ENCODE measurements at places on chromosomes 2 and 18.
A peak's percentile ranks its signal among the peaks of the same experiment; 100 is the strongest.

- peak; percentile 7 for DNase-seq
Measured at GRCh38 chr2:193695367-193695766, 1500.6 kb upstream of the TMEFF2 start.

- no peak for DNase-seq
Measured at GRCh38 chr2:120012363-120012762, 514 bp upstream of the EPB41L5 start.

- no peak for DNase-seq
Measured at GRCh38 chr18:13597068-13597467, 129.3 kb downstream of the FAM210A start.

DNA sequence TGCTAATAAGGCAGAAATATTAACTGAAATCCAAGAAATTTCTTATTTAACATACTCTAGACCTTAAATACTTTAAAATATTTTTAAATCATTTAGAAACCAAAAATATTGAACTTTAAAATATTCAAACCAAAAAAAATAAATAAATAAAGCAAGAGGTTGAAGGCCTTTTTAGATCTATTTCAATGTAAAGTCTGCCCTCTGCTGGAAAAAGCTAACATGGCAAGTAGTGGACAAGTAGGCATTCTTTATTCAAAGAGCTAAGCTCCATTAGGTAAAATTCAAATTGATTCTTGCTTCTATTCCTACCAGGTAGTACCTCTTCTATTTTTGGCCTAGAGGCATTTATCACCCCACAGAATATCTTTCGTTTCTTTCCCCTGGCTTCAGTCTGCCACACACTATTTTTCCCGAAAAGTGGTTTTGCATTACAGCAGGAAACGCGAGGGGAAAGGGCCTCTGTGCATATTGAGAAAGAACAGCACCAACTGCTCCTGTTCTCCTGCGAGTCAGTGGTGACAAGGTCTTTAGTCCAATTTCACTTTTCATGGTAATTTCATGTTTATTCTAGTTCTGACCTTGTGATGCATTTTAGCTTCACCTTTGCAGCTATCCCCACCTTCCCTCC, 20.4 kb downstream of the IFIH1 start:
- DNase-seq = peak; percentile 94

DNA sequence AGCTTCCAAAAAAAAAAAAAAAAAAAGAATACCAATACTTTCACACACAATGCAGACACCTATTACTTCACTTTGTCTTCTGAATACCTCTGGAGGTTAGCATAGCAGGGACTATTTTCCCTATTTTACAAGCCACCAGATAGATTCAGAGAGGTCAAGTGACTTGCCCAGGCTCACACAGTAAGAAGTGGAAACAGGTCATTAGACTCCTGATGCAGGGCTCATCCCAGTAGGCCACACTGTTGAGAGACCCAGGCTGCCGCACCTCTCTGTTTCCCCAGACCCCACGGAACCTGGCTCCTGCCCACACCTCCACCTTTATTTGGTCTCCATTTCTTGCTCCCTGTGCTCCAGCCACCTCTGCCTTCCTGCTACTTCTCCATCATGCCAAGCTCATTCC, 19.4 kb downstream of the SMYD1 start:
- no peak for DNase-seq

DNA sequence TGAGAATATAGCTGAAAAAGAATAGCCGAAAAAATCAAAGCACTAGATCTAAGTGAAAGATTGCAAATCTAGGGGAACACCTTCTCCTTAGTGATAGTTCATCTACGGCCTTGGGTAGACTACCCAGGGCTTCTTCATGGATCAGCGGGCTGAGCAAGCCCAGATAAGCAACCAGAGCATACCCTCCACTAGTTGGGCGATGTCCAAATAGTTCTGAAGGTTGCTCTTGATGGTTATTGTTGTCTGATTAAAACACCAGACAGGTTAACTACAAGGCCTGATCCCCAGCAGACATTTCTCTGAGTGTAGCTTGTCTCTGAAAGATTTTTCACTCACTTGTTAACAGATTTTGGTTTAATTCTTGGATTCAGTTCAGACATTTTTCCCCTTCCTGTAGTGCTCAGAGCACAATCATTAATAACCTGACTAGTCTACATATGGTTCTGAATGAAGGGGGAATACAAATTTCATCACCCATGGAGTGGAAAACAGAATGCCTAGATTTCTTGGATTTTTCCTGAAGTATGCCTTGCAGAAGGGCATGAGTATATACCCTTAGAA, 99.6 kb downstream of the BABAM2 start:
- no peak for DNase-seq

DNA sequence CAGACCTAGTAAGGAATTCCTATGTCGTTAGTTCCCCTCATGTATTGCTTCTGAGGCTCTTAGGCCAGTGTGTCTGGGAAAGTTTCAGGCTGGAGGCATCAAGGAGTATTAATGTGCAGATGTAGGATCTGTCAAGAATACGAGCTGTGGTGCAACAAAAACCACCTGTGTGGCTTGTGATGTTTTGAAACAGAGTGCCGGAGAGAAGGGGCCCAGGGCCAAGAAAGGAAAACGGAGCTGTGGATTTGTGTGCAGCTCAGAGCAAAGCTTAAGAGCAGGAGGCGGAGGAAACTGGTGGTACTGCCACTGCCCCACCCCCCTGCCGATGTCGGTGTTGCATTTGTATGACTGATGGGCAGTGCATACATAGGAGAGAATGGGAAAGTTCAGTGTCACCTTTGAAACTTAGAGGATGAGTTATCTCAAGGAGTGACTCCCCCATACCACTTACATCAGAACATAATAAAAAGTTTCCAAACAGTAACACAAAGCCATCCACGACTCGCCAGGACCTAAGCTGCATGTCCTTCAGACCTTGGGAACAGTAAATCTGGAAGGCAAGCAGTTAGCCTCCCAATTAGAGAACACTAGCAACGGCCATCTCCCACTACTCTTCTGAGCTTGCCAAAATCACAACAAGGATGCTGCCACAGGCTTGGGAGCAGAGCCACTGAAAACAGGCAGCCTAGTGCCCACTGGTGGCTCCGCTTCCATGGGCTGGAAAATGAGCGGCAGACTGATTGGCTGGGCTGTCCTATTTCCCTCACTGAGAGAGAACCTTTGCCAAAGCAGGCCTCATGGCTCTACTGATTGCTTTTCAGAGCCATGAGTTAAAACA, 152.7 kb upstream of the NT5C1B start:
- DNase-seq = no peak

DNA sequence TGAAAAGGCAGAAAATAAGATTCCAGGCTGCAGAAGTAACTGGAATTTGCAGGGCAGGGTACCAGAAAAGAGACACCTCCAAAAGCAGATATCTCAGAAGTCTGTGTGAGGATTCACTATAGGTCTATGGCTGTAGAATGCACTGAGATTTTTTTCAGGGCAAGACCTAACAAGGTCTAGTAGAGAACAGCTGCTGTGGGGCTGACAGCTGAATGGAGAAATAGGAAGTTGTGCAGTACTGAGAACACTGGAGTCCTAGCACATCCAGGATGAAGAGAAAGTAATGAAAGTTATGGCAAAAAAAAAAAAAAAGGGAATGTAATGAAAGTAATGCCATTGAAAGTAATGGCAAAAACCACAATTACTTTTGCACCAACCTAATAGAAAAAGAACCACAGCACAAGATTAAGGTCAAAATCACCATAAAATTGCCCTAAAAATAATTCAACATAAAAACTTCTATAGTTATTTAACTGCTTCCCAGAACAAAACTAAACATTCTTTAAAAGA, 57.3 kb downstream of the CPO start:
- DNase-seq = no peak

- no peak for DNase-seq
Measured at GRCh38 chr2:69714024-69714423, 27.9 kb upstream of the ANXA4 start.

DNA sequence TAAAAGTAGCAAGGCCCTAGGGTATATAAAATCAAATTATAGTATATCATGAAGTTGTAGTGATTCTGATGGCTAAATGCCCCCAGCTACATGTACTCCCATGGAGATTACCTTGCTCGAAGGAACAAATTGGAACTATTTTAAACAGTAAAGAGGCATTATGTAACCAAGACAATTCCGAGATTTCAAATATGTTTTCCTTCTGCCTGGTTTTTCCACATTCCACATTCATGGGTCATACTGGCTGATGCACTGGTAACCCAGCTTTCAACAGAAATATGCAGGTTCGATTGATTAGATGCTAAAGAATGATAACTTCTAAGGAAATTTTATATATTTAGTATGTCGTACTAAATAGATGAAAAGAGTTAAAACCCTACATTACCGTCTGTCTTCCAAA, 62.3 kb upstream of the MGAT4A start:
- DNase-seq = no peak

- DNase-seq = no peak
Measured at GRCh38 chr2:127541809-127542208, 6.3 kb downstream of the MYO7B start.

- DNase-seq = peak; percentile 73
Measured at GRCh38 chr2:233953087-233953801, 36.1 kb downstream of the TRPM8 start.

DNA sequence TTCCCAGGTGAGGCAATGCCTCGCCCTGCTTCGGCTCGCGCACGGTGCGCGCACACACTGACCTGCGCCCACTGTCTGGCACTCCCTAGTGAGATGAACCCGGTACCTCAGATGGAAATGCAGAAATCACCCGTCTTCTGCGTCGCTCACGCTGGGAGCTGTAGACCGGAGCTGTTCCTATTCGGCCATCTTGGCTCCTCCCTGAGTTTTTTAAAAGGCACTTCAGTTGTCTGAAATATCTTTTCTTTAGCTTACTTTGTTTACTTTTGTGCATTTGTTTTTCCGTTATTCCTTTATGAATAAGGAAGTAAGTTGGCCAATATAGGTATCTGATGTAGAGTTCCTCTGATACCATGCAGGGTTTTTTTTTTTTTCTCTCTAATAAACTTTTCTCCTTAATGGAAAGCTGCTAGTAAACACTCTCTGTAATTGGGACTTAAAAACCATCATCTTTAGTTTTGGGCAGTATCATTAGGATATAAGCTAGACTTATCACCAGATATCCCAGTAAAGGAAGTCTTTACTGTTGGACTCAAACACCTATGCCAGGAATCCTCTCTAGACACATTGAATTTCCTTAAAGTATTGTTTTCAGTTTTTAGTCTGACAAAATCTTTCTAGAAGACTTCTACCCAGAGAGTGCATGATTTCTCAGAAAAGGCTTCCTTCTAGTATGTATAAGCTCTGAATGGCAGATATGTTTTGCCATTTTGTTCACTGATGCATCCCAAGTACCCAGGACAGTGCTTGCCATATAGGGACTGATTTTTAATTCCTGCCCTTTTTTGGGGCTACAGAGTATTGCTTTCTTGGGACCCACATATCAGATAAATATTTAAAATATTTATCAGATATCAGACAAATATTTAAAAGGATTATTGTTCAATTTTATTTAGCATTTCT, 35.8 kb upstream of the DYSF start:
- DNase-seq = peak; percentile 6

GRCh38 chr18:77993188-77993981, 743.7 kb downstream of the GALR1 start:
- no peak for DNase-seq

DNA sequence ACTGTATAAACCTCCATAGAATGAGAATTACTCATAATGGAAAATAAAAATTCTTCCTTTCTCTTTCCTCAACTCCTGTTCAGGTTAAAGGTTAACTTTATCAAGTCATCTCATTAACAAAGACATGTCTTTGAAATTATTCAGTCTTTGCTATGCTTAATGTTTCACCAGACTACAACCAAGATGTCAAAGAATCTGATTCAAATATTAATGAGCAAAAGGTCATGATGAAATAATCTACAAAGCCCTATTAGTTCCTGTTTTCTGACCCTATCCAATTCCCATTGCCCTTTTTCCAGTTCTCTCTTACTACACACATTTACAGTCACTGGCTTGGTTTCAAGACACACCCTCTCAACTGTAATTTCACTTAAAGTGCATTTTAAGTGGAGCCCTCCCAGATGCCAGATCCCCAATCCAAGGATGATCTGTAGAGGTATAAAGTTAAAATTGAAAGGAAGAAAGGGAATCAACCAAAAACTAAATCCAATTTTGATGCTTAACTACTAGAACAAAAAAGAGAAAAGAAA, 246.9 kb upstream of the CYP26B1 start:
- DNase-seq = peak; percentile 2

GRCh38 chr2:207086136-207086535, 79.6 kb downstream of the KLF7 start:
- DNase-seq = peak; percentile 26

GRCh38 chr2:231113489-231113888, 11.4 kb downstream of the HTR2B start:
- no peak for DNase-seq

- DNase-seq = no peak
Measured at GRCh38 chr2:46225730-46226129, 71.5 kb upstream of the EPAS1 start.

DNA sequence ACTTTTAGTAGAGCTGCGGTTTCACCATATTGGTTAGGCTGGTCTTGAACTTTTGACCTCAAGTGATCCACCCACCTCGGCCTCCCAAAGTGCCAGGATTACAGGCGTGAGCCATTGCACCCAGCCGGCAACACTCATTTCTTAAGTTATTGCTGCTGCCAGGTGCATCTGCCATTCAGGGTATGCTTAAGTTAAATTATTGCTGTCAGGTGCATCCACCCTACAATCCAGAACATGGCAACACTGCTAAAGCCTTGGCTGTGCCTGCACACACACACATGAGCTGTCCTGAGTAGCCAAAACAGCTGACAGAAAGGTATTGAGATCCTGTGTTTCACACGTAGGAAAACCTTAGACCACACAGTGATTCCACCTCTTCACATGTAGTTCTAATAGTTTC, 148.2 kb downstream of the FAM161A start:
- DNase-seq = no peak

DNA sequence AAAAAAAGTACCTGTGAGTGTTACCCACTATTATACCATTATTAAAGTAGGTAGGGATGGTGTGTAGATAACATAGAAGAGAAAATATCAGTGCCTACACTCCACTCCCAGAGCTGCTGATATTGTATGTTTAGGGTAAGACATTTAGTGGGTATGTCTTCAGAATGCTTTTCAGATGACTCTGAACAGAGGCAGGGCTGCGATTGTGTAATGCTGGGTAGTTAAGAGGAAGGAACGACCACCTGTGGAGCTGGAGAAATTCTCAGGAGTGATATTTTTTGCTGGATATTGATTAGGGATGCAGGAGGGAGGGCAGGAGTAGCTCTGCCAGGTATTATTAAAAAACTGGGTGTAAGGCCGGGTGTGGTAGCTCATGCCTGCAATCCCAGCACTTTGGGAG, 2.8 kb downstream of the CNOT11 start:
- DNase-seq = no peak

GRCh38 chr2:118123561-118124232, 35.4 kb downstream of the INSIG2 start:
- DNase-seq = no peak

DNA sequence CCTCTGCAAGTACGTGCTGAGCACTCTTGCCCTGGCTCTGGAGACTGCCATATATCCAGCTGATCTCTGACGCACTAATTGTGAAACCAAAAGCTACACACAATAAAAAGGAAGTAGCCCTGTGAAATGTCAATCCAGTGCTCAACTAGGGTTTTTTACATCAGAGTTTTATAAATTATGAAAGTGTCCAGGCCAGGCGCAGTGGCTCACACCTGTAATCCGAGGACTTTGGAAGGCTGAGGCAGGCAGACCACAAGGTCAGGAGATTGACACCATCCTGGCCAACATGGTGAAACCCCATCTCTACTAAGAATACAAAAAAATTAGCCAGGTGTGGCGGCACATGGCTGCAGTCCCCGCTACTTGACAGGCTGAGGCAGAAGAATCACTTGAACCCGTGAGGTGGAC, 24.5 kb upstream of the PEX13 start:
- DNase-seq = no peak

Data from NCI-H2227 treated with DMSO at 0.1 percent for 48 hours (cell line).